SK-MEL-5 (cell line): ENCODE measurements at places on chromosomes 11 and 22. TPM values are rescaled to one million over a fixed set of nuclear protein-coding genes. Genes with fewer than 3 reads are reported as not detected.

DNA sequence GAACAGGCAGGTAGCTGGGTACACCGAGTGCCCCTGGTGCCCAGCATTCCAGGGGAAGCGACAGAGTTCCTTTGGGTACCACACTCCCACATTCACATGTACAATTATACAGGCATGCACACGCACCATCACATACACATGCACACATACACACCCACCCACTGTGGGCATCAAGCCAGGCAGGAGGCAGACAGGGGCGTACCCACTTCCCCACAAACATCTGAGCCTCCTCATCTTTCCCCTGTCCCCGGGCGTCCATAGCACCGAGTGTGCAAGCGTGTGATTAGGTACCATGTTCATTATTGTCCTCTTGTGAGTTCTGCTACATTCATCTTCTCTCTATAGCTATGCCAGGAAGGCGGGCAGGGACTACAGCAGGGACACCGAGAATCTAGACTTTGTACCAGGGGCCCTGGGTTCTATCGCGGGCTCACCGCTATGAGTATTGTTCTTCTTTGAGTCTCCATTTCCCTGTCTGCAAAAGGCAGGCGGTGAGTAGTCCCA is 2.1 kb upstream of the CARD10 start:
- no peak for DNase-seq

DNA sequence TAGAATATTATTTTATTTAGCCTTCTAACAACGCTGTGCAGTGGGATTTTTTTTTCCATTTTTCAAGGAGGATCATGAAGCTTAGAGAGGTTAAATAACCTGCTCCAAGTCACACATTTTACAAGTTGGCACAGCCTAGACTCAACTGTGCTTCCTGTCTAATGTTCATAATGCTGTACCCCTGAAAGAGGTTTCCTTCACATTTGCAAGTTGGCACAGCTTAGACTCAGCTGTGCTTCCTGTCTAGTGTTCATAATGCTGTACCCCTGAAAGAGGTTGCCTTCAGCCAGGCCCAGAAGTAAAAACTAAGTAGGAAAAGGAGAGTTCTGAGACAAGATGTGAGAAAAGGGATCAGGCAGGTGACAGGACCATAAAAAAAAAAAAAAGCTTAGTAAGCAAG is 7.9 kb upstream of the HEPACAM start:
- no peak for DNase-seq

The SYT9 gene
- total RNA-seq, result 0.11 TPM in 1 of 2 replicates, not detected in the other

The OR4D5 gene
- total RNA-seq, result not detected in 2 replicates

GRCh38 chr22:27839057-27839660 is 37.6 kb upstream of the MN1 start:
- no peak for DNase-seq

The BLID gene
- total RNA-seq, result 0.26 TPM in 1 of 2 replicates, not detected in the other
